ENCODE measurements at places on chromosomes 1 and 21.

DNA sequence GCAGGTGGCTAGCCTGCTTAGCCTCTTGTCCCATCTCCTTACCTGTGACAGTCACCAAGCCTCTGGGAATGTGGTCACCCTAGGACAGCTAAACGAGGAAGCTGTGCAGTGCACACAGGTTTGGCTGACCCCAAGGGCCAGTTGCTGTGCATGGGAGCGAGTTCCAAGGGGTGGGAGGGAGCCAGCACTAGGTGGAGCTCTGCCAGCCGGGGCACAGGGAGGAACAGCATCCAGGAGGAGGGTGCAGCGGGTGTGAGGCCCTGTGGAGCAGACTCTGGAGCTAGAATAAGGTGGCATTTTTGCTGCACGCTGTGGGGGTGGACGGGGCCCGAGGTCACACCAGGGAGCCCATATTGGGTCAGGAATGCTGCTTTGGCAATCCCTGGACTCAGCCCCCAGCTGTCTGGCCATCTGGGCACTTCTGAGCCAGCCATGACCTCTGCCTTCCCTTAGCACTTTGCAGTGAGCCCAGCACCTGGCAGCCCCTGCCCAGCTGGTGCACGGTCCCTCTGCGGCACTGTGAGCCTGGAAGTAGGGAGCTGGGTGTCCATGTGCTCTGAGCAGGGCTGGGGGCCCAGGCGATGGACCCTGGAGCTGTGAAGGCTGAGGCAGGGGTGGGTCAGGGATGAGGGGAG lies 8.7 kb downstream of the PDXK start:
- DNase-seq, result no peak

GRCh38 chr1:55035904-55036303 lies 3.4 kb upstream of the PCSK9 start:
- no peak for DNase-seq

- no peak for DNase-seq
Measured at GRCh38 chr1:171754971-171755370, 13.1 kb upstream of the VAMP4 start.

DNA sequence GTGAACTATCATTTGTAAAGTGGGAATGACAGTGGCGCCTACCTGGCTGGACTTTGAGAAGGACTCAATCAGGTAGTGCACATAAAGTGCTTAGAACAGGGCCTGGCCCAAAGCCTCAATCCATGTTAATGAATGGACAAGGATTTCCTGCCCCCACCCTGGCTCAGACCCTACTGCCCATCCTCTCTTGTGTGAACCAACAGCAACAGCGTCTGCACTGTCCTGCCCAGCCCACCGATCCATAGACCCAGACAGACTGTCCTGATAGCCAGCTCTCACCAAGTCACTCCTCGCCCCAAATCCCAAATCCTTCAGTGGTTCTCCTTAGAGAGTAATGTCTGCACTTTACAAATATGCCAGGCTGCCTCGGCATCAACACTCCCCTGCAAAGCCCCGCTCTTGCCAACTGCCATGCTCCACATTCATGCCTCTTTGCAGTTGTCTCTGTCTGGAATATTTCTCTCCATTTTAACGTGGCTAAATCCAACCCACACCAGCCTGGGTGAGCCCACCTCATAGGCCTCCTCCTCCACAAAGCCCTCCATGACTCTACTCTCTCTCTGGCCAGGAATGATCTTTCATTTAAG lies 157.6 kb upstream of the EDN2 start:
- no peak for DNase-seq

- DNase-seq, result no peak
Measured at GRCh38 chr1:226890331-226891108, 20.1 kb downstream of the PSEN2 start.

DNA sequence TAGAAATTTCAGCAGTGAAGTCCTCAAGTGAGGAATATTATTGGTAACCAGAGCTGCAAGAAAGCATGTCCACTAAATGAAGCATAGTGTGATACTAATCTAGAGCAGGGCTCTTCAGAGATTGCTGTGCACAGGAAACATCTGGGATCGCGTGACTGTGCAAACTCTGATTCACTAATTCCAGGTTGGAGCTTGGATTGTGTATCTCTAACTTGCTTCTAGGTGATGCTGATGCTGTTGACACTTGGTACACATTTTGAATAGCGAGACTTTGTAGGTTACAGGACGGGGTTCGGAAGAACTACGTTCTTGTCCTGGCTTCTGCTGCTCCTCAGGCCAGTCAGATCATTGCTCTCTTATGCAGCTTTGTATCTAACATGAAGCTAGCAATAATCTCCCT lies 66.5 kb downstream of the PRRX1 start:
- no peak for DNase-seq

GRCh38 chr1:60503266-60503925 lies 429.8 kb upstream of the C1orf87 start:
- DNase-seq, result no peak

DNA sequence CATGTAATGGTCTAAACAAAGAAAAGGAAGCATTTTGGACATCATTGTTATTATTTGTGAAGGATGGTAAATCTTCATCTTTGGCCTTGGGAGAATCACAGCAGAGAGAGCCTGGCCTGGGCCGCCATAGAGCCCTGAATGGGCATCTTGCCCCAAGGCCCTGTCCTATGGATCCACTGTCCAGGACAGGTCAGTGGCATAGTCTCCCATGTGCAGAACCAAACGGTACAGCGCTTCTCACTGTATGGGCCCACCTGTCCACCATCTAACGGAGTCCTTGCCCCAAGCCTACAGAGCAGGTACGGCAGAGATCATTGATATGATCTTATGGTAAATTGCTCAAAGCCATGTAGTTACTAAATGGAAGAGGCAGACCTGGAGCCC lies 185.7 kb downstream of the FOXD2 start:
- no peak for DNase-seq

DNA sequence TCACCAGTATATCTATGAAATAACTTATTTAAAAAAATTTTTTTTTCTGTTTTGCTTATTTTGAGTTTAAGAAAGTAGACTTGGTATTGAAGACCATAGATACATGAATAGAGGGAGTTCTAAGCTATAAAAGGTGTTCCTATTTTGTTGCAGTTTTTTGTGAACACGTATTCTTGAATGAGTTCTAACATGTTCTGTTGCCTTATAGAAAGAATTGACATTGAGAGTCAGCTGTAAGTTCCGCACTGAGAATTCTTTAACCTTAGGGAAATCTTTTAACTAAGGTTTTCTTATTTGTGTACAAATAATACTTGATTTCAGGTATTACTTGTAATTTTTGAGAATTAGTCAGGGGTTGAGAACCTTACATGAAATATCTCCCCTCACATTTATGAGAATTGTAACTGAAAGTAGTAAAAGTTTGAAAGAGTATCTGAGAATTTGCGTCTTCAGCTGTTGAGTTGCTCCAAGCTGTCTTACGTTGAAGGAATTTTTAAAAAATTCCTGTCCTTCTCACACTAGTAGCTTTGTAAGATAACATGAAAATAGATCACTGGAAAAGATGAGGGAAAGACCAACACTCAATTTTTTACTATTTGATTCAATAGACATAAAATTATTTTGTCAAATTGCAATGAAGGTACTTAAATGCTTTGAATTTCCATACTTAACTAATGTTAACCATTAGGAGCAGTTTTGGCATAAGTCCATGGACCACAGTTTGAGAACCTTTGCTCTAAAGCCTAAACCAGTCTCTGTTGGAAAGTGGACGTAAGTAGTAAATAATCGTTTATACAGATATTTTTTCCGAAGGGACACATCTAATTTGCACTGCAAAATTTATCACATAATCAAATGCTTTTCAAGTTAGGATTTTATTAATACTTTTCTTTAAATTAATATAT lies 3.8 kb downstream of the DR1 start:
- no peak for DNase-seq

GRCh38 chr1:204728456-204728855 lies 42.9 kb upstream of the LRRN2 start:
- DNase-seq, result no peak

DNA sequence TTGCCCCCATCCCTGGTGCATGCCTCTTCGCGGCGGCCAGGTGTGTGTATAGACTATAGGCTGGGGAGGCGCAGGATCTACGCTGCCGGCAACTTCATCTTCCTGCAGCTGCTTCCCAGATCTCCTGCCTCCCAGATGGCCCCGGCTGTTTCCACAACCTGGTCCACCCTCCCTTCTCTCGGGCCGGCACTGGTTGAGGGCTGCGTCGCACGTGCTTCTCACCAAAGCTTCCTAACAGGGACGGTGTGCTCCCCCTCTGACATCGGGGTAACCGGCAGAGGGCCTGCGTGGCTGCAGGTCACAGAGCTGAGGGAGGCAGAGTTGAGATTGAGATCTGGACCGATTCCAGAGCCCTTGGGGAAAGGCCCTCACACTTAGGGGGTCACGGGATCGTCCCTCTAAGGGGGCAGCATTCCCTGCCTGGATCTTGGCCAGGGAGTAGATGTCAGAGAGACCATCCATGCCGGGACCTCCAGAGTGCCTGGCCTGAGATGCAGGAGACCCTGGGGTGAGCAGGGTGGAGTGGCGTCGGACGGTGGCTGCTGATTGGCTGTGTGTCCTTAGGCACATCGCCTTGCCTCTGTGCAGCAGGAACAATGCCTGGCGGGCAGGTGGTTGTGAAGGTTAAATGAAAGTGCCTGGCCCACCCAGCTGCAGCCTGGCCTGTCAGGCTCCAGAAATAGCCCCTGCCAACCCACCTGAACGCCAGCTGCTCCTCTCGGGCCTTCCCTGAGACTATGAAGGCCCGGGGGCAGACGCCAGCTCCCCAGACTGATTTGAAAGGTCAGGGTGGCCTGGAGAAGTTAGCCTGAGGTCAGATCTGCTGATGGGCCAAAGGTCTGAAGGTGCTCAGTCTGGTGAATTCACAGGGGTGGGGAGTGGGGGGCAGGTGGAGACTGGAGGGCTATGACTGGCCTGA lies 6.1 kb upstream of the MASP2 start:
- no peak for DNase-seq

DNA sequence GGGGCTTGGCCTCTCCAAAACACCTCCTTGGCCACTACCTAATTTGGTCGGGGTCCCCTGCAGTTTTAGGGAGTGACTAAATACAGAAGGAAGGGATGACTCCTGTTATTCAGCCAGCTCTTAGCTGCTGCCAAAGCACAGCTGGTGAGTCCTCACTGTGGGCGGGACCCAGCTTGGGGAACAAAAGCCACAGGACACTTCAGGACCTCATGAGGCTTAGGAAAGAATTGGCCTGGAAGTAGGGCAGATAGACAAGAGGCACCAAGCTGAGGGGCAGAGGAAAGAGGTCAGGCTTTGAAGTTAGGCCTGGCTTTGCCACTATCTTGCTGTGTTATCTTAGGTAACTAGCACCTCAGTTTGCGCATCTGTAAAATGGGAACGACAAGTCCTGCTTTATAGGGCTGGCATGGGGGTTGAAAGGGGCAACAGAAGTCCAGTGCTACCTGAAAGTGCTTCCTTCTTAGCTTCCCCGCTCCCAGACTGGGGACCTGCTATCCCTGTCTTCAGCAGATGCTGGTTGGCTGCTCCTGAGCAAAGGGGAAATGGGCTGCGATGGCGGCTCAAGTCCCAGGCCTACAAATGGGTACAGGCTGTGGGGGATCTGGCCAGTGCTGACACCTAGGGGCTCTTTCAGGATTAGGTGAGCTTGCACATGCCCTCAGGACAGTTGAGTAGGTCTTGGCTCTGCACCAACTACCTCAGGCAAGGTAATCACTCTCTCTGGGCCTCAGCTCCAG lies 15.7 kb downstream of the IFI6 start:
- DNase-seq, result no peak

DNA sequence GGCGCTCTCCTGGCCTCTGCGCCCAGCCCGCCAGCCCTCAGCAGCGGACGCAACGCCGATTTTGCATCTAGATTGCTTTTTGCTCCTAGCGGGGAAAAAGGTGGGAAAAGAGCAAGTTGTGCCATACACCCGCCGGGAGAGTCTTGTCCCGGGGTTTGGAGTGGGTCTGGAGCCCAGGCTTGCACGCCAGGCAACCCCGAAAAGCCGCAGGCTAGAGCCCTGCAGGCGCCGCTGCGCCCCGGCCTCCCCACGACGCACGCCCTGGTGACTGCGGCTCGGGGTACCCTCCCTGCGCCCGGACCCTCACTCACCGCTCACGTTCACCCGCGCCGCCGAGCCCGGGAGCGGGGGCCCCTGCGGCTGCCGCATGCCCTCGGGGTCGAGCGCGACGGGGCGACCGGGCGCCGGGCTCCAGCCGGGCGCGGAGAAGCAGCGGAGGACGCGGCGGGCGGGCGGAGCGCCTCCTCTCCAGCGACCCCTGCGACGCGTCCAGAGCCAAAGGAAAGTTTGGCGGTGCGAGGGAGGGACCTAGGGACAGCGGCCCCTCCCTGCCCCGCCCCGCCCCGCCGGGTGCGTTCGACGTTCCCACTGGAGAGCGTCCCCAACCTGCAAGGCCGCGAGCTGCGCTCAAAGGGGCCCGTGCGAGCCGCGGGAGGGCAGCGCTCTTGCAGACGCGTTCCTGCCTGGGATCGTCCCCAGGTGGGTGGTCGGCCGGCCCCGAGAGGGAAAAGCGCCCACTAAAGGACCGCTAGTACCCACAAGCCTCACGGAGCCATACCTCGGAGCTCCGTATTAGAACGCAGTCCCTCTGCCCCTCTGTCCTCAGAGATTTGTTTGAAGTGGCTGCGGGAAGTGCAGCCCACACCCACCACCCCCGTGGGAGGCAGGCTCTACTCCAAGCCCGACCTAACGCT lies at the start of gene LPAR3:
Gene LPAR3 (minus strand): TSS at position 502 of the 914 bp plus-strand sequence. CDS start 27,086 bp downstream, outside the sequence.
- no peak for DNase-seq

DNA sequence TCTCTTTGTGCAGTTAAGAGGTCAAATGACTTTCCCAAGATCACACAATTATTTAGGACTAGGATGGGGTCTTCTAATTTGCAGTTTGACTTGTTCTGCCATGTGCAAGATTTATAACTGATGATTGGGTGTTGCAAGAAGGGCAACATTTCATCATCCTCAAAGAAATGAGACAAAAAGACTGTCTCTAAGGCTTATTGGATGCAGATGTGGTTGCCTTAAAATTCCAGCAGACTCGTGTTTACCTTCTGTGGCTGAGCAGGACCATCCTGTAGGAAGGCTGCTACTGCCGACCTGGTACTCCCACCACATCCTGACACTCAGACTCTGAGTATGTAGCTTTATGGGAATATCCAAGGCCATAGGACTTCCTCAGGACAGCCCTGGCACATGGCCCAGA lies 99.9 kb upstream of the SGIP1 start:
- DNase-seq, result no peak

Measured in stimulated activated CD4-positive, alpha-beta T cell treated with anti-CD3 and anti-CD28 coated beads, Interleukin-1b, Interleukin-23, amount 100 ng/mL, for 1 hour (primary cell).